ENCODE measurements at places on chromosomes 12 and 14. TPM values are rescaled to one million over a fixed set of nuclear protein-coding genes. Genes with fewer than 3 reads are reported as not detected.

The ATF7IP gene
- 94.4 TPM for total RNA-seq

The SPIC gene
- total RNA-seq = not detected

The ERH gene
- total RNA-seq = 406 TPM

The KIF21A gene
- total RNA-seq = 44.6 TPM

The TMTC1 gene
- total RNA-seq = not detected

The ZDHHC22 gene
- not detected for total RNA-seq

The IL26 gene
- 1.00 TPM for total RNA-seq

The CCDC38 gene
- 0.24 TPM for total RNA-seq

DNA sequence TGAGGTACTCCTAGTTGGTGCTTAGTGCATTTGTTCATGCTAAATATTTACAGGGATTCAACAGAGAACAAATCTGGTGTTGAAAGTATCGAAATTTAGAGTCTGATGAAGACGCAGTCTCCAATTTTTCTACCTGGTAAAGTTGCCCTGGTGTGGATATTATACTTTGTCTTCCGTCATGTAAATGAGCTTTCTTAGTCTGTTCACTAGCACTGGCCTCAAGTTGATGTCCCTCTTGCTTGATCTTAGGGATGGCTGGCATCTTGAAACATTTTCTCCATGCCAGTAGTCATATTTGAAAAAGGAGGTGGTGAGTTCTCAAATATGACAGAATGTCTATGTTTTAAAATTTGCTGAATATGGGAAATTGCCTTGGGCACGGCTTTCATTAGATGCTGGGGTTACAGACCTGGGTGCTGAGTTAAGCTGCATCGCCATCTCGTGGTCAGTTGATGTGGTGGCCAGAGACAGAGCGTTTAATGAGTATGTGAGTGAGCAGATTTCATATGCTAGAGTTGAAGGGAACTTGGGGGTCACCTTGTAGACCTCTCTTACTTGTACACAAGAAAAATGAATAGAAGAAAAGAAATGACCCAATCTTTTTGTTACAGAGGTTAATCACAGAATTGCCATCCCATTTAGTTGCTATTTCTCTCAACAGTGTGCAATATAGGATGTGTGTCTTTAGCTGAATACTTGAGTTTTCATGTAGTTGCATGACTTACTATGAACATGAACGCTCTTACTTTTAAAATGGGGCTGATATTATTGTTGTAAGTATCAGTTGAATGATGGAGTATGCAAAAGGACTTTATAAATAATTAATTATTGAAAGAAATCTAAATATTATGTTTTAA, 172.8 kb upstream of the DCN start:
- no peaks in the 10 kb centered on the region for H3K27me3 ChIP-seq
- no peak overlapping the region for H3K27ac ChIP-seq
- DNase-seq = peak; percentile 55
- H3K36me3 ChIP-seq = no peaks in the 10 kb centered on the region
- H3K4me3 ChIP-seq = no peak overlapping the region

GRCh38 chr14:100165831-100166440, 6.5 kb upstream of the DEGS2 start:
- peak overlapping the region; percentile 56 for H3K4me3 ChIP-seq
- no peaks in the 10 kb centered on the region for H3K36me3 ChIP-seq
- H3K27ac ChIP-seq = no peak overlapping the region
- no peaks in the 10 kb centered on the region for H3K27me3 ChIP-seq
- no peaks in the 10 kb centered on the region for H3K4me1 ChIP-seq

- no peak for DNase-seq
- no peaks in the 10 kb centered on the region for H3K4me1 ChIP-seq
- no peaks in the 10 kb centered on the region for H3K36me3 ChIP-seq
- no peak overlapping the region for H3K27ac ChIP-seq
Observed at GRCh38 chr14:24817212-24818057, 183.4 kb upstream of the GZMB start.

DNA sequence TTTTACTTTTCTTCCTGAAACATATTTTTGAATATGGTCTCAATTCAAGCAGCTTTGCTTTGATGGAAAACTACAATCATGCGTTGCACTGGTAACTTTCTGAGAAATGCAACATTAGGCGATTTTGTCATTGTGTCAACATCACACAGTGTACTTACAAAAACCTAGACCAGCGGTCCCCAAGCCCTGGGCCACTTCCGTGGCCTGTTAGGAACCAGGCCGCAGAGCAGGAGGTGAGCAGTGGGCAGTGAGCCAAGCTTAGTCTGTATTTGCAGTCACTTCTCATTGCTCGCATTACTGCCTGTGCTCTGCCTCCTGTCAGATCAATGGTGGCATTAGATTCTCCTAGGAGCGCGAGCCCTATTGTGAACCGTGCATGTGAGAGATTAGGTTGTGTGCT, 163.7 kb upstream of the NOVA1 start:
- H3K4me3 ChIP-seq = no peak overlapping the region
- H3K4me1 ChIP-seq = no peaks in the 10 kb centered on the region
- no peak for DNase-seq
- H3K27me3 ChIP-seq = no peaks in the 10 kb centered on the region

DNA sequence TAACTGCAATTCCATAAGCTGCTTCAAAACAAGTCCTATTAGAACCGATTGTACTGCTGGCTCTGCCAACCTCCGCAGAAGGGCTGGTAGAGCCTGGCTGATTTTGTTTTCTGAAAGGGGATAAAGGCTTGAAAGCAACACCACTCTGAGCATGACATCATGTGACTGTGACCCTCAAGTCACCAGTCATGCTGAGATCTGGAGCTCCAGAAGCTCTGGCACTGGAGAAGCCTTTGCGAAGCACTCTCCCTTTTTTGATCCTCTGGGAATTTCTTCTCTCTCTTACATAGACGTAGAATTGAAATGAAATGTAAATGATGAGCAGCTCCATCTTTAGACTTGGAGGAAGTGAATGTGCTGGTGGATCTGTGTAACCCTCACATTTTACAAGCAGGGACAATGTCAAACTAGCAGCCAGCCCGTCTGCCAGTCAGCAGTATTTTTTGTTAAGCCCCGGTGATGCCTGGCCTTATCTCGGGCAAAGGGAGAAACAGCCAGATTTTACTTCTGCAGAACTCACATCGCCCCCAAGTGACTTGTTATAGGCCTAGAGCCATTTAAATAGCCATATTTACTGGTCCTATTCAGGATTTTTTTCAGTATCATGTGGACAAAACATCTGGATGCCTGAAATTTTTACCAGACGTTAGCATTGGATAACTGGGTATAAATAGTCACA, 112.1 kb upstream of the NPAS3 start:
- no peaks in the 10 kb centered on the region for H3K36me3 ChIP-seq
- H3K4me1 ChIP-seq = no peaks in the 10 kb centered on the region
- no peak for DNase-seq
- no peak overlapping the region for H3K4me3 ChIP-seq
- H3K27ac ChIP-seq = no peak overlapping the region

Measured in CD8-positive, alpha-beta memory T cell (primary cell).